Fibroblast of villous mesenchyme (primary cell): ENCODE measurements at places on chromosomes 6 and 20. TPM values are rescaled to one million over a fixed set of nuclear protein-coding genes. Genes with fewer than 3 reads are reported as not detected.

Gene CTAGE9
- not detected in 2 replicates for total RNA-seq

Gene RIMS1
- total RNA-seq = 1.3 and 1.6 TPM in 2 replicates

- peak; percentile 75 for DNase-seq
Observed at GRCh38 chr20:7828437-7828836, 111.8 kb downstream of the HAO1 start.

GRCh38 chr20:36607586-36608387 is 2.2 kb downstream of the RAB5IF start:
- no peak for DNase-seq

DNA sequence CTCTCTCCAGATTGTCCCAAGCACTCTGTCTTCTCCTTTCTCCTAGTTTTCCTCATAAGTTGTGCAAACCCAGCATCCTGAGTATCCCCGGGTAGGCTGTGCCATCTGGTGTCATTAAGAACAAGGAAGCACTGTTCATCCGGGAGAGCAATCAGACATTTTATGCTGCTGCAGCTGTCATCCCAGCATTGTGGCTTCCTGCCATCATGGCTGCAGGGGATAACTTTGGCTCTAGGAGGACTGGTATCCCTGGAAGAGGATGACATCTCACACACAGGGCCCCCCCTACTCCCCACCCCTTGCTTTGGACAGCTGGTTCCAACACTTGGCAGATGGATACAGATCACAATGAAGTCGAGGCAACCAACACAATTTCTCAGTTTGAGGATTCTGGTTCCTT is 1195.1 kb upstream of the MAP3K7 start:
- no peak for DNase-seq

DNA sequence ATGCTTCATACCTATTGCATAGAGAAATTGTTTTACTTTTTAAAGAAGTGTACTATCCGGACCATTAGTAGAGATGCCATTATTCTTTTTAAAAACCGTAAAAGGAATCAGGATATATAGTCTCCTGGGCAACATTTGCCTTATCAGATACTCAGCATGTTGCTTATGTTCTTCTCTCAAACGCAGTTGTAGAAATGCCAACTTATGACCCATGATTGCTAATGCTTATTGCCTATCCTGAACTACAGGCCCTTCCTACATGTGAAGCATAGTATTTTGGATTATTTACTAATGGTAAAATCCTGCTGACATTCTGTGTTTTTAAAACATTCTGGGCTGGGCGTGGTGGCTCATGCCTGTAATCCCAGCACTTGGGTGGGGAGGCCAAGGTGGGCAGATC is 99.5 kb downstream of the FOXO3 start:
- no peak for DNase-seq

DNA sequence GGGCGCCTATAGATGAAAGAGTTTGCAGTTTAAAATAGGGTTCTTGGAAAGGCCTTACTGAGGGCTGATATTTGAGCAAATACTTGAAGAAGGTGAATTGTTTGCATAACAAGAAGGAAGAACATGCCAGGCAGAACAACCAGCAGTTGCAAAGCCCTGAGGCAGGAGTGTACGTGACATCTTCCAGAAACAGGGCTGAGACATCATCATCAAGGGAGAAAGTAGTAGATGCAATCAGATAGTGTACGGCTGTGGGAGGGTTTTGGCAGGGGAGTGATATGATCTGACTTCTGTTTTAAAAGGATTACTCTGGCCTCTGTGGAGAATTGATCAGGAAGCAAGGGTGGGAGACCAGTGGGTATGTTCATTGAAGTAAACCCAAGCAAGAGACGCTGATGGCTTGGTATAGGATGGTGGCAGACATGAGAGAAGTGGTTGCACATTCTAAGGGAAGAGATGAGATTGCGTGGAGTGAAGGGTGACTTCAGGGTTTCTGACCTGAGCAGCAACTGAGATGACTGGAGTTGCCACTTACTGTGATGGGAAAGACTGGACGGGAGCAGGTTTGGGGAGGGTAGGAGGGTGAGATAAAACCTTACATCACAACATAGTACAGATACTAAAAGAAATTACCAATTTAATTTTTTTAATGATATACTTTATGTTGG is 28.8 kb downstream of the RIOK1 start:
- peak; percentile 78 for DNase-seq

GRCh38 chr6:29641430-29642148 is 8.6 kb upstream of the GABBR1 start:
- no peak for DNase-seq

DNA sequence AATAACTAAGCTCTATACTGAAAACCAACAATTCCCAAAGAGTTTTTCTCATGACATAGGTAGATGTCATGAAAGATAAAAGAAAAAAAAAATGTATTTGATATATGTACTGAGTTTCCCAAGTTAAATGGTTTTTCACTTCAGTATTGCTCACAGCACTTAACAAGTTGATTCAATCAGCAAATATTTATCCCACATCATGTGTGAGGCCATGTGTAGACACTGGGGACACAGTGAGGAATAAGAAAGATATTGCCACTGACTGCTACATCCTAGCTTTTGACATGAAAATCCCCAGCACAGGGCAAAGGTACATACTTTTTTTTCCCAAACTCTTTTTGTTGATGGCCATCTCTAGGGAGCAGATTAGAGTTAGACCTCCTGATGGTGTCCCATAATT is 25.3 kb downstream of the SPTLC3 start:
- DNase-seq = no peak

GRCh38 chr20:23435626-23436539 is 3.6 kb upstream of the CSTL1 start:
- DNase-seq = no peak

DNA sequence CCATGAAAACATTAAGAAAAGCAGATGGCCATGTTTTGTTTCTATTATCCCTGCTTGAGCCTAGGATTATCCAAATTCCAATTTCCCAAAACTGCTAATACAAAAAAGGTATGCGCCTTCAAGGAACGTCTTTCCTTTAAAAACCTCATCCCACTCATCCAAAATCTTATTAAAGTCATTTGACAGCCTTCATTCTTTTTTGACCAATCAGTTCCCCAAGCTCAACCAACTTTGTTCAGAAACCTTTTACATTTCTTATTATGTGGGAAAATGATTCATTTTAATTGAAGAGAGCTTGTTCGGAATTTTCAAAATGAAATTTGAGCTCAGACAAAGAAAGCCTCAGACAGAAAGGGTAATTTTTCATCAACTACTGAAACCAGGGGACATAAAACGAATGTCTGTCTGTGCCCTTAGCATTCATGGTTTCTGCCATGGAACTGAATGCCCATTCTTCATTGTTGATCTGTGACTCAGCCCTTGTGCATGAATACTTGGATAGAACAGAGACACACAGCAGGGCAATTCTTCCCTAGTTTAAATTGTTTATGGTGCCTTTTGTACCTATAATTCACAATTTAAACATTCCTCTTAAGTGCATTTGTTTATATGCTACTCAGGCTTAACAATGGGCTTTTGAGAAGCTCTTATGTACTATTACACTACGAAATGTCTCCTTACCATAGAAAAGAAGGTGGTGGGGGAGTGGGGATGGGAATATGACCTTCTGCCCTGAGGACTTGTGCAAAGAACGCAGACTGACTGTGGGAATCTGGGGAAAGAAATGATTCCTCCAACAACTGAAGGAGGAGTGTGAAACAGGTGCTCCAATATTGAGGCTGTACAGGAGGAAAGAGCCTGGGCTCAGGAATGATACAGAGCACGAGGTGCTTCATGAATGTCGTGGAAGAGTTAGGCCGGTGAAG is 49.8 kb upstream of the ERVFRD-1 start:
- no peak for DNase-seq

DNA sequence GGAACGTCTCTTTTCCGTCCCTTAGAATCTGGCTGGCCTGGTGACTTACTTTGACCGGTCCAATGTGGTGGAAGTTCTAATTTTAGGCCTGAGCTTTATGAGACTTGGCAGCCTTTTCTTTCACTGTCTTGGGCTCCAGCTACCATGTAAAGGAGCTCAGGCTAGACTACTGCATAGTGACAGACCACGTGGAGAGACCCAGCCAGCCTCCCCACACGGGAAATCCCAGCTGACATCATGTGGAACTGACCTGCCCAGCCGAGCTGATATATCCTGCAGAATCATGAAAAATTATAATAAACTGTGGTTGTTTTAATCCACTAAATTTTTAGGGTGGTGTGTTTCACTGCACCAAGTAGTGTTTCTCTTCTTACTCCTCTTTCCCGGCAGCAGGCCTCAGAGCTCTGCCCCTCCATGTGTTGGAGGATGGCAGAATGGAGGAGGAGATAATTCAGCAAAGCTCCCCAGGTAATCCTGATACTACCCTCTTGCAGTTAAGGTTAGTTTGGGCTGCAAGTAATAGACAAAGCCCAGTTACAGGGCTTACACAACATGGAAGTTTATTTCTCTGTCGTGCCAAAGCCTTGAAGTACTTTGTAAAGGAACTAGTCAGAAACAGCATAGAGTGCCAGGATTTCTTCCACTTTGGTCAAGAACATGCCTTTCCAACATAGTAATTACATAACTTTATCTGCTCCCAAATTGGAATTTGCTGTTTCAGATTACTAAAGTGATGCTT is 87.5 kb downstream of the SH3BGRL2 start:
- DNase-seq = no peak

DNA sequence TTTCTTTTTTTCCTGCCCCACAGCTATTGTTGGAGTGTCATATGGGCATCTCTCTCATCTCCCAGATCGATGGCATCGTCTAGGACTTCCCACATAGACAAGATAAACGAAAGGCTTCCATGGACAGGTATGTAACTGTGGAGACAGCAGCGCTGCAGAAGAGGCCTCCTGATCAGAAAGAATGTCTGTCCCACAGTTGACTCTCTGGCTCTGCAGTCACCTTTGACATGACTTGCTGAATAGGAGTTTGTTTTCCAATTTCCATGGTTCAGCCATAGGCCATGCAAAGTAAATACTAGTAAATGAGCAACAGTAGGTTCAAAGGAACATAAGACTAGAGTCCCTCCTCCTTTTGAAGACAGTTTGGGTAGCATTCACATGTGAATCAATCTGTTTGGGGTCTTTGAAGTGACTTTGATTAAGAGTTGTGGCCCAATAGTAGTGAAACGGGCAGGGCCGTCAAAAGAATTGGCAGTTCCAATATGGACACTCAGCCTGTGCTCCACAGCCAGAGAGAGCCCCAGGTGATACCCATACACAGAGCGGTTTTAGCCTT is 134.7 kb upstream of the IFNGR1 start:
- DNase-seq = no peak

GRCh38 chr20:60202046-60202445 is 243.8 kb downstream of the CDH26 start:
- no peak for DNase-seq
